Mesothelial cell of epicardium (in vitro differentiated cells): ENCODE measurements at places on chromosomes 13 and 19. TPM values are rescaled to one million over a fixed set of nuclear protein-coding genes. Genes with fewer than 3 reads are reported as not detected.

Gene CBLC
- total RNA-seq, result 8.5 to 10.8 TPM (median 8.8 TPM) in 3 replicates

Gene DPF1
- 3.9 to 4.2 TPM (median 4.0 TPM) in 3 replicates for total RNA-seq

- peaks cover 82% of the 10 kb centered on the region for H3K27me3 ChIP-seq
- no peak overlapping the region for H3K4me3 ChIP-seq
- H3K36me3 ChIP-seq, result no peaks in the 10 kb centered on the region
- no peak overlapping the region for H3K27ac ChIP-seq
- DNase-seq, result no peak
- peaks cover 2% of the 10 kb centered on the region for H3K4me1 ChIP-seq
These were observed 1.5 kb downstream of the ONECUT3 start for GRCh38 chr19:1754636-1755466.

DNA sequence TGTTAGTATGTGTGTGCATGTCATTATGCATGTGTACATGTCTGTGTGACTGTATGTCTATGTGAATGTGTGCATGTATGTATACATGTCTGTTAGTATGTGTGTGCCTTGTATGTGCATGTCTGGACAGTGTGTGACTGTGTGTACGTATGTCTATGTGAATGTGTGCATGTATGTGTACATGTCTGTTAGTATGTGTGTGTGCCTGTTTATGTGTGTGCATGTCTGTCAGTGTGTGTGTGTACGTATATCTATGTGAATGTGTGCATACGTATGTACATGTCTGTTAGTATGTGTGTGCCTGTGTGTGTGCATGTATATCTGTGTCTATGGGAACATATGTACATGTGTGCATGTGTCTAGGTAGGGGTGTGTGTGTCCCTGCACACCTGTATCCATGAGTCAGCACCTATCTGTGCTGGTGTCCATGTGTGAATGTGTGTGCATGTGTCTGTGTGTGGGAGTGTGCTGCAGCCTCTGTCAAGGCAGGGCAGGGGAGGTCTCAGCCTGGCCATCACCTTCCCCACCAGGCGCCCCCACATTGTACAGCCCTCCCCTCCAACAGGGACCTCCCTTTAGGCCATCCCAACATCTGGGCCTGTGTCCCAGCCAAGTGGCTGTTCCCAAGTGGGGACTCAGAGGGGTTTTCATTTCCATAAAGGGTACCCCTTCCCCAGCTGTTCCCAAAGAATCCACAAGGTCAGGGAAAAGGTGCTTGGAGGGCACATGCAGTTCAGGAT lies 4.4 kb downstream of the GAS6 start:
- H3K27me3 ChIP-seq, result peaks cover 16% of the 10 kb centered on the region
- peak overlapping the region; percentile 99 for H3K27ac ChIP-seq
- DNase-seq, result no peak
- no peaks in the 10 kb centered on the region for H3K36me3 ChIP-seq

- H3K27me3 ChIP-seq, result no peaks in the 10 kb centered on the region
- peaks cover 14% of the 10 kb centered on the region for H3K4me1 ChIP-seq
- no peak overlapping the region for H3K4me3 ChIP-seq
- H3K27ac ChIP-seq, result no peak overlapping the region
These were observed 4.2 kb upstream of the ZNF486 start for GRCh38 chr19:20162821-20163220.

DNA sequence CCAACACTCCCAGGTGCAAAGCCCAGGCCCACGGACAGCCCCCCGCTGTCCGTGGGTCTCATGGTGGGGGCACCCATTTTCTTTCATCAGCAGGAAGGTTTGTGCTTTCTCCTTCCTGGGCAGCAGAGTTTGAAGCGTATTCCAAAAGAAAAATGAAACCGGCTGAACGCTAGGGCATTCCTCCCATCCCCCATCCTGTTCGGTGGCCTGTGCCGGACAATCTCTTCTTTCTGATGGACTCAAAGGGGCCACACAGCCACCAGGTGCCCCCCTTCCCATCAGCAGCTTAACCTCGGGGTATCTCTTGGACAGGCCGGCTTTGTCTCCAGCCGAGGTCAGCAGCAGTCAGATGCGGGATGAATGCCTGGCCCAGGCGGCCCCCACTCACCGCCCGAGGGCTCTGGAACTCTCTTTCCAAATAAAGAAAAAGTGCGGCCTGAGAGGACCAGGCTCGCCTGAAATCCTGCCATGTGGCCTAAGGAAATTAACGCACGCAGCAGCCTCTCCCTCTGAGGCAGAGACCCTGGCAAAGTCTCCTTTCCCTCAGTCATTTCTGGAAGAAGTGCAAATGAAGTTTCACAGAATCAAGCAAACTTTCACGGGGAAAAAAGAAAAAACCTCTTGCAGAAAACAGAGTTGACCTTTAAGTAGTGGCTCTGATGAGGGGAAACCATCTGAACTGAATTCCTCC lies 67.8 kb downstream of the RASA3 start:
- H3K4me3 ChIP-seq, result peak overlapping the region; percentile 58
- no peaks in the 10 kb centered on the region for H3K36me3 ChIP-seq
- peaks cover 45% of the 10 kb centered on the region for H3K4me1 ChIP-seq
- H3K27me3 ChIP-seq, result no peaks in the 10 kb centered on the region
- DNase-seq, result no peak
- H3K27ac ChIP-seq, result peak overlapping the region; percentile 97

DNA sequence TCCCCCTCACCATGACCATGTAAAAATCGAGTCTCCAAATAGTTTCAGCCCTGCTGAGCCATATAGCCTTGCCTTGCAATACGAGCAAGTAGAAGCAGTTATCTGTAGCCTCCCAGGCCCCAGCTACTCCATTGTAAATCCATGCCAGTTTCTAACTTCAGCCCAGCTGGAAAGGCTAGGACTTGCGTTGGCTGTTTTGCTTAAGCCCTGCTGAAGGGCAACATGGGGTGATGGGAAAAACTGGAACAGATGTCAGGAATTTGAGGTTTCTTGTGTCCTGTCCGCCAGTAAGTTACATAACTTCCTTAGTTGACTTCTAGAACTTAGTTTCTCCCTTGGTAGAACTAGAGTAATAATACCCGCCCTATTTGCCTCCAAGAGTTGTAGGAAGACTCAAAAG lies 216.0 kb upstream of the SERP2 start:
- no peak for DNase-seq
- H3K36me3 ChIP-seq, result no peaks in the 10 kb centered on the region
- no peak overlapping the region for H3K27ac ChIP-seq
- no peak overlapping the region for H3K4me3 ChIP-seq

GRCh38 chr19:55310498-55310897 lies 14.6 kb downstream of the TMEM150B start:
- H3K4me1 ChIP-seq, result peaks cover 6% of the 10 kb centered on the region
- H3K4me3 ChIP-seq, result no peak overlapping the region
- DNase-seq, result no peak

Gene GIPR
- 3.6 to 5.1 TPM (median 4.1 TPM) in 3 replicates for total RNA-seq

DNA sequence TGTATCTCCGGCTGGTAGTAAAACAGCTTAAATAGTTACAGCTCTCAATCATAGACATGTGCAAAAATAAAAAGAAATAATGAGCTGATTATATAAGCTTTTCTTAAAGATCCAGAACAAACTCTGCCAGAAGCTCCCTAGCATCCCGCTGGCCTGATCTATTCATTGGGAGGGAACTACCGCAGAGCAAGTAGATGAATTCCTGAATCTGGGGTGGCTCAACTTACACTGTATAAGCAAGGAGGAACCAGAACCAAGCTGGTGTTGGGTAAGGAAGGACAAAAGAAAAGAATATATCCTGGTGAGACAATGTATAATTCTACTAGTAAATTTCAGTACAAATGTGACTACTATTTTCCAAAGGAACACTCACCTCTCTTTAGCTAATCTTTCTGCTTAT lies 1122.2 kb downstream of the OLFM4 start:
- no peaks in the 10 kb centered on the region for H3K27me3 ChIP-seq
- no peak overlapping the region for H3K27ac ChIP-seq
- H3K4me1 ChIP-seq, result no peaks in the 10 kb centered on the region
- H3K36me3 ChIP-seq, result no peaks in the 10 kb centered on the region
